D721Med (cell line): ENCODE measurements at places on chromosomes 3 and 15.

- DNase-seq, result no peak
Observed at GRCh38 chr3:120364821-120365220, 15.7 kb upstream of the LRRC58 start.

DNA sequence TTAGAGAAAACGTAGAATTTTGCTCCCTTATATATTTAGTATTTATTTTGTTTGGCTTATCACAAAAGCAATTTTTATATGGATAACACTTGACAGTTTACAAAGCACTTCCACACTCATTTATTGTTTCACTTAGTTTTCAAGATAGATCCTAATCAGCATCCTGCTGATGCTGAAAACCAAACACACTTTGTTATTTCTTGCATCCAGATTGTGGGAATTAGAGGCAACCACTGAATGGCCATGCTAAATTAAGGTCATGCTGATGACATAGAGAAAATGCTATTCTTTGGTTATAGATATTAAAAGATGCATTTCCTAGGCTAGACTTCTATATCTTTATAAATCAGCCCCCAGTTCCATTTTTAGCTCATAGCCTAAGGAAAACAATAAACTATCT, 474.1 kb upstream of the KCNMB2 start:
- no peak for DNase-seq

- DNase-seq, result no peak
Observed at GRCh38 chr15:68991723-68992122, 22.8 kb upstream of the NOX5 start.

DNA sequence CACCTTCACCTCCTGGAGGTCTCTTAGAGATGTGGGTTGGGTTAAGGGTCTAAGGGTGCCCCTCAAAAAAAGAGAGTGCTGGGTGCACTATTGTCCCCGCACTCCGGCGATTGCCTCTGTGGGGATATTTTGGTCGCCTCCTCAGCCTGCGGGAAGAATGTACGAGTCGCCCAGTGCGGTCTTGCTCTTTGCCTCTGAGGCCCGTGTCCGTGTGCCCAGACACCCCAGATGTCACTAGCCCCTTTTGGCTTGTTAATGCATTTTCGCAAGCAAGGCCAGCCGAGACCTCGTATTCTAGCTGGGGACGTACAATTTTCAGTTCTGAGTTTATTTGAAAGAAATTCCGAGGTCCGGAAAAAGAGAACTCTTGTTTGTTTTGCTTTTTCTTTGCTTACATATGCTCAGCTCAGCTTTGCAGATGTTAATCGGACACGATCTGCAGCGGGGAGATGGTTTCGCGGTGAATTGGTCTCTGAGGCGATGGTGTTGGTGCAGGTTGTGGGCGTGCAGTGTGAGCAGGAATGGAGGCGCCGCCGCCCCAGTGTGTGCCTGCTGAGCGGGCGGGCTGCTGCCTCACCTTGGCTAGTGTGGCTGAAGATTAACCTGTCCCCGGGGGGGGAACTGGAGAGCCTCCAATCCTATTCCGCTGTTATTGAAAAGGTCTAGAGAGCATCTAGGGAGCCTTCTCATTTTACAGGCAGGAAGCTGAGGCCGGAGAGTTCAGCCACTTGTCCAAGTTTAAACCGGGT, 1.4 kb downstream of the ST6GAL1 start:
- DNase-seq, result no peak

GRCh38 chr3:151345859-151346258, 16.5 kb upstream of the P2RY13 start:
- no peak for DNase-seq

DNA sequence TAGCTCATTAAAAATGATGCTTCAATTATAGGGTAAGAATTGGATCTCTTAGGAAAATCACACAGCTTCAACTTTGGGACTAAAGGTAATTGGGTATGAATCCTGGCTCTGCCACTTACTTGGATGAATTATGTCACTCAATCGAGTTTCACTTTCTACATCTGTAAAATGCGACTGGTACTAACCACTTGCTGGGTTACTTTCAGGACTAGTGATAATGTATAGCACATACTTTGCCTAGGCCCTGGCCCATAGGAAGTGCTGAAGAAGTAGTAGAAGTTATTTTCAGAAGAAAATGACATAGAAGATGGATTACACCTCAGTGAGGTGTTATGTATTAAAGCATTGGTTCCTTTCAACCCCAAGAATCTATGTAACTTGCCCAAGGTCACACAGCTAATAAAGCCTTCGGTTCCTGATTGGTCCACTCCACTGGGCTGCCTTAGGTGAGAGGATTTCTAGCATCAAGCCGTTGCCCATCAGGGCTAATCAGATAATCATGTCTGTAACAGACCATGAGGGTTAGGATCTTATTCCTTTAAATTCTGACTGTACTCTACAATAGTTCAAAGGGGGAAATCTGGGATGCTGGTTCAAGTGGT, 29.4 kb upstream of the AP4E1 start:
- no peak for DNase-seq

DNA sequence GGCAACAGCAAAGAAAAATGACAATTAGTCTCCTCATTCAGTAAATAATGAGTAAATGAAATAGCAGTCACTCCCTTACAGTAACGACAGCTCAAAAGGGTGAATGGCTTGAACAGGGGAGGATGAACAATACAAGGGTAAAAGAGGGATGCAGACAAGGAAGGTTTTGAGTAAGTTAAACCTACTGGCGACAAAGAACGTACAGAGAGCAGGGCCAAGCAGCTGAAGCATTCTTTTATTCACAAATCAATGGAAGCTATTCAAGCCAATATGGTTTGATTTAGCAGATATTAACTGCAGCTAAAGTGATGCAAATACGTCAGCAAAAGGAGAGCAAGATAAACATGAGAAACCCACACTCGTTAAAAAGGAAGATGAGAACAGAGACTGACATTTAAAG, 90.7 kb upstream of the ICE2 start:
- no peak for DNase-seq

DNA sequence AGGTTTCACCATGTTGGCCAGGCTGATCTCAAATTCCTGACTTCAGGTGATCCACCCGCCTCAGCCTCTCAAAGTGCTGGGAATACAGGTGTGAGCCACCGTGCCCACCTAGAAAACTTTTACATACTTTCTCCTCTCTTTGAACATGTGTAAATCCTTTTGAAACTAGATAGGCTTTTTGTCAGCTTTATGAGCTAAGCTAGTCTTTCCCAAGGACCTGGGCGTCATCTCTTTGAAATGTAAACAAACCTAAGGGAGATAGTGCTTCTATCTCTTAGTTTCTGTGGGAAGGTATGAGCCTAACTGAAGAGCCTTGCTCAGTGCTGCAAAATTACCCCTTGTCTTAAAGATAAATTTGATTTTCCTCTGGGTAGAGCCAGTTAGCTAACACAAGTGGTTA, 4.8 kb downstream of the CX3CR1 start:
- no peak for DNase-seq

DNA sequence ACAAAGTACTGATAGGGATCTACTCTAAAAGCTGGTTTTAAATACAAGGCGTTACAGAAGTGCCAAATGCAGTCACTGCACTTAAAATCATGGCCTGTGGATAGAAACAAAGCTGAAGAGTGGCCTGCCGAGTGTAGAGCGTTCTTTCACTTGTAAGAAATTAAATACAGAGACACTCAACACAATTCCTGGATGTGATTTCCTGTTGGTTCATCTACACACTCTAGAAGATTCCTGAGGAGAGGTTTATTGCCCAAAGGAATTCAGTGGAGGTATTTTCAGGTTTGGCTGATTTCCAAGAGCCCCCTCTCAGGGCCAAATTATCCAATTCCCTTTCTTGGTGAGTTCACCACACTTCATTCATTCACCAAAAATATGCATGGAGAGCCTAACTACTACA, 200.3 kb upstream of the IL12A start:
- no peak for DNase-seq

DNA sequence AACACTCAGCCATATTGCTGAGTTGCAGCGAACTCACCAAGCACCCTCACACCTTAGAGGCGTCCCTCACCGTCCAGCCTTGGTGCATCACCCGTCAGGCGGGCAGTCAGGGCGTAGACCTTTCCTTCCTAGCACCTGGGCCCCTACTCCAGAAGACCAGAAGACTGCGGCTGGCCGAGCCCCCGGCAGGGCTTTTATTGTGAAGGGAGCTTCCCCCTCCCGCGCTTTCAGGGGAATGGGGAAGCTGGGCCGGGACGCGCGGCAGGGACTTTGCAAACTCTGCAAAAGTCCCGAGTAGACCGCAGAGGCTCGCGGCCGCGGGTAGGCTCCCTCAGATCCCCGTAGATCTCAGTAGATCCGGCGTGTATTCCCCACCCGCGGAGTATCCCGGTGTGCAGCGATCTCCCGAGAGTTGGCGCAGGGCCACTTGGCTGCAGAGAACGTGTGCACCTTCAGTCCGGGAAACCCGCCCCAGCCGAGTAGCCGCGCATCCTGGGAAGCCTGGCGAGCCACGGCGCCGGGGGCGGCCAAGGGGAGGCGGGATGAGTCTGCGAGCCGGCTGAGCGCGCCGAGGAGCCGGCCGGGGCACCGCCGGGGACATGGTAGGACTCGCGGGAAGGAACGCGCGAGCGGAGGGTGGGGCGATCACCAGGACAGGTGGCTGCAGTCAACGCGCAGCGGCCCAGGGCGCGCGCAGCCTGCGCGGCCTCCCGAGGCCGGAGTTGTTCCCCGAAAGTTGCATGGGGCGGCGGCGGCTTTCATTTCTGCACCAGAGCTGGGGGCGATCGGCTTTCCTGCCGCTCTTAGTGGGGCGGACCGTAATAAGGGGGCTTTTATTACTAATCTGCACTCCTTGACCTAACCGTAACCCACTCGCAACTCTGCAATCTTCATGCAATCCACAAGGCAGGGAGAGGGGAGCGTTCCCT, at the start of gene GASK1A:
GASK1A (plus strand) TSS at position 268 of the 929 bp plus-strand sequence; CDS start at position 600, 332 bp downstream.
- no peak for DNase-seq

DNA sequence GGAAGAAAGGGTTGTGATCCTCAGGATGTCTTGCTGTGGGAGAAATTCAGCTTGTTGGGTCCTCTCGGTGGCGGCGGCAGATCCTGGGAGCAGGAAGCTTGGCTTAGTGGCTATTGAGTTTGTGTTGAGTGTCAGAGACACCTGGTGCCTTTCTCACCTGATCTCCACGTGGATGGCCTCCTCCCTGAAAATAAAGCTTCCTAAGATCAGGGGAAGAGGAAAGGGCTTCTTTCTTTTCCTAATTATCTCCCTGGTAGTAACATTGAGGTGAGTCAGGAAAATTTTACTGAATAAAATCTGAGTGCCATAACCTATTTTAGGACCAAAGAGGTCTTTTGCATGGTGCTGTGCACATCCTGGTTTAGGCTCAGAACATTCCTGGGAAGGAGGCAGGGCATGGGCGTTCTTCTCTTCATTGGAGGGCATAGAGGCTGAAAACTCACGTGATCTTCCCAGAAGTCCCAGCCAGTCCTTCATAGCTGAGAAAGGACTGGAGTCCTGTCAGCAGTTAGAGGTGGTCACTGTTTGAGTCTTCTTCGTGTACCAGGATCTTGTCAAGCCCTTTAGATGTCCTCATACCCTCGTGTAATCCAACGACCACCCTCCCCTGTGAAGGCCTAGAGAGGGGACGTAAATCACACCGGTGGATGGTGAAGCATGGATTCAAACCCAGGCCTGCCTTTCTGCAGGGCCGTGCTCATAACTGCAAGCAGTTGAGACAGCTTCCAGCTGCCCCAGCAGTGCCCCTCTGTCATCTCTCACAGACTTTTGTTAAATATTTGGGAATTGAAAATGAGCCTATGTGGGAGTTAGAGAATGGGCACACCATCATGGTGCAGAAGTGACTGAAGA, 1.1 kb downstream of the CMTM8 start:
- DNase-seq, result no peak

DNA sequence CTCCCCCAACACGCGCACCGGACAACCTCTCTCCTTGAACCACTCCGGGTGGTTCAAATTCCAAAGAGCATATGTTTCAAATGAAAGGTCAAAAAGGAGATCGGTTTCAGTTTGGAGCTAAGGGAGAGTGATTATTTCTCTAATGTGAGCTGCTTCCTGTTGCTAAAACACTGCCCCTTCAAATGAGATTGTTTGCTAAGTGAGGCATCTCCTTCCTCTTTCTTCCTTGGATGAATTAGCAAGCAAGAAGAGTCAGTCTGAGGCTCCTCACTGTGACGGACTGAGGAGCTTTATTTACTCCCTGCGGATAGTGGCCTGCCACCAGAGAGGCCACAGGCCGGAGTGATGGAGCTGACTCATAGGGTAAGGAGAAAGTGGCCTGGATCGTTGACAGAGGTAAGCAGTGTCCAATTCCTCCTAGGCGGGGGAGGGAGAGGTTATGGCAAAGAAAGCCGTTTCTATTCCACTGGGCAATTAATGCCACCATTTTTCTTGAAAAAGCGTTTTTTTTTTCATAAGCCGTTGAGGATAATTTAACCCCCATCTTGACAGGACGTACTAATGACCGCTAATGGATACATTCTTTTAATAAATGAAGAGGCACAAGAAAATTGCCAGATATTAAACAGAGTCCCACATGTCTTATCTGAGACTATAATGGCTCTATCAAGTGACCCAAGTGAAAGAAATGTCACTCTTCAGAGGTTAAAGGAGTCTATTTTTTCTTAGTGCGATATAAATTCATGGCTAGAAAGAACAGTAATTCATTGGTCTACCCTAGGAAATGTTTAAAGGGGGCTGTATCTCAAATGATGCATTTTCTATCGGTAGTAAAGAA, 167.0 kb upstream of the ANKRD28 start:
- no peak for DNase-seq

GRCh38 chr3:53733446-53733845, 112.8 kb downstream of the CHDH start:
- DNase-seq, result no peak

- no peak for DNase-seq
Observed at GRCh38 chr15:101615986-101616848, 36.0 kb downstream of the TM2D3 start.

DNA sequence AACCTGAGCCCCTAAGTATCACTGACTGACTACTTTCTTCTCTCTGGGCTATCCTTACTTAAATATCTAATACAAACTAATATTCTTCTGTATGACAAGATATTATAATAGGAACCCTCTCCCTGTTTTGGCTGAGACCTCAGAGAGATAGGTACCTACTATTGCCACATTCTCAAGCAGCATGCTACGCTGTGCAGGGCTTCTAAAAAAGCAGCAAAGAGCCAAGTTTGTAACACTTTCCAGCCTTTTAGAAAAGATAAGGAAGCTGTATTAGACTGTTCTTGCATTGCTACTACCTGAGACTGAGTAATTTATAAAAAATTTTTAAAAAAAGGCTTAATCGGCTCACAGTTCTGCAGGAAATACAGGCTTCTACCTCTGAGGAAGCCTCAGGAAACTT, 126.8 kb upstream of the ABI3BP start:
- DNase-seq, result no peak

- DNase-seq, result no peak
Observed at GRCh38 chr3:143699424-143699823, 148.8 kb downstream of the SLC9A9 start.

- DNase-seq, result no peak
Observed at GRCh38 chr3:139317215-139317614, 26.6 kb upstream of the MRPS22 start.
